Activated effector memory CD4-positive, alpha-beta T cell treated with Interleukin-2 at 50 U/mL for 16 hours (primary cell): ENCODE measurements at places on chromosomes 7 and 10.

DNA sequence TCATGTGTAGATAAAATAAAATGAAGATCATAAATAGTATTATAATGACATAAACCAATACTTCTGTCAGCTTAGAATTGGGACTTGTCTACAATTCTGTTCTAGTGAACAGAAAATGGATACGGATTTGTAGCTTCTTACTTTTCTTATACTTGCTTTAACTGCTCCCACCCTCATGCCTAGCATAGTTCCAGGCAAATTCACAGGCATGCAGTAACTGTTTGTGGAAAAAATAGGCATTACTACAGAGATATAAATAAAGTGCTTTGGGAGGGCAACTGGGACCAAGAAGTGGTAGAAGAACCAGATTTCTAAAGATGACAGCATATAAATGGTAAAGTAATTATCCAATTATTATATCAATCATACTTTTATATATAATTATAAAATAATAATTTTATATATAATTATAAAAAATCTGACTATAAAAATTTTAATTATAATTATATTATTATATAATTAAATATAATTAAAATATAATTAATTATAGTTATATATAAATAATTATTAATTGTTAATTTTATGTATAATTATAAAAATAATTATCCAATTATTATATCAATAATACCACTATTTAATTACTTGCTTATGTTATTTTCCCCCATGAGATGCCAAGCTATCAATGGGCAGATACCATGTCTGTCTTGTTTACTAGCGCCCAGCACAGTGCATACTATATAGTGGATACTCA lies 144.1 kb downstream of the NOC3L start:
- no peak for DNase-seq

DNA sequence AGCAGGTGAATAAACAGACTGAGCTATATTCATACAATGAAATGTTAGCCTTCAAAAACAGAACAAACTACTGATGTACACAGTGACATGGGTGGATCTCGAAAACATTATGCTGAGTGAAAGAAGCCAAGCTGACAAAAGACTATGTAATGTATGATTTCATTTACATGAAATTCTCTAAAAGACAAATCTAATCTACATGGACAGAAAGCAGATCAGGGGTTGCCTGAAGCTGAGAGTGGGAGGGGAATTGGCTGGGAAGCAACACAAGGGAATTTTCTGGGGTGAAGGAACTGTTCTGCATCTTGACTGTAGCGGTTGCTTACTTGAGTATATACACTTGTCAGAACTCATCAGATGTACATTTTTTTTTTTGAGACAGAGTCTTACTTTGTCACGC lies 121.7 kb upstream of the SVIL start:
- no peak for DNase-seq

DNA sequence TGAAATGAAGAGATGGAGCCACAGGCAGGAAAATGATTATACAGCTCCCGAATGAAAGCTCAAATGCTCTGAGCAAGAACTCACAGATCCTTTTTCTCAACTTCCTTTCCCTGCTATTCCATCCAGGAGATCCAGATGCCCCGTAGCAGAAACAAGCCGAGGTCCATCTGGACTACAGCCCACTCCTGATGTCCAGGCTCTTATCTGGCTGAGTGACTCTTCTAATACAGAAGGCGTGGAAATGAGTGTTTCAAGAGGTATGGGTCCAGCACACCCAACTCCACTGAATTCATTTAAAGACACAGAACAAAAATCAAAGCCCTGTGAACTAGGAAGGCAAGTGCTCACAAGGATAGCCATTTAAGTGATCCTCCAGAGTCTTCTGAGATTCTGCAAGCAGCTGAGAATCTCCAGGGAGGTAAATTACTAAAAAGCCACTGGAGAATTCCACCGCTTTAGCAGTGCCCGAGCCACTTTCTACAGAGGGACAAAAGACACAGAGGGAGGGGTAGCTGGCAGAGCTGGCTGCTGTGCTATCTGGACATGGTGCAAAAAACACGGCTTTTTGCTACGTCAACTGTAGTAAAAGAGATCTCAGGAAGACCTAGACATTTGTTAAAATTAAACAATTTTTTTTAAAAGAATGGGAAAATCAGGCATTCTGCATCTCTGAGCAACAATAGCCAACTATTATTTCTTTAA lies 24.5 kb downstream of the FAM171A1 start:
- DNase-seq = no peak

- DNase-seq = no peak
These were observed 17.4 kb upstream of the LIPN start for GRCh38 chr10:88742448-88742847.

- DNase-seq = no peak
These were observed 26.2 kb downstream of the ADAM22 start for GRCh38 chr7:87960239-87960638.

DNA sequence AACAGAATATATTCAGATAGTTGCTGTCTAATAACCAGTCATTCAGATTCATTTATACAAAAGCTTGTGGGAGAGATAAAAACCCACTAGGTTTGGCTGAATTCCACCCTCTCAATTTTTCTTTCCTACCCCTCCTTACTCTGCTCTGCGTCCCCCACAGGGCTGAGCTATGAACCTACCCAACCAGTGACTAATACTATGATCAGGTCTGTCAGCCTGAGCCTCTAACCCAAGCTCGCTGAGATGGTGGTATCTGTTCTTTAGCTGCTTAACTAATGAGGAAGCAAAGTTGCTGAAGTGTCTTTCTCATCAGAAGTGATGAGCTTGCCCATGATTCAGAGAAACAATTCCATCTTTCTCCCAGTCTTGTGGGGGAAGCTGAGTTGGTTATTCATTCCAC lies 248.7 kb upstream of the GPR26 start:
- DNase-seq = no peak

DNA sequence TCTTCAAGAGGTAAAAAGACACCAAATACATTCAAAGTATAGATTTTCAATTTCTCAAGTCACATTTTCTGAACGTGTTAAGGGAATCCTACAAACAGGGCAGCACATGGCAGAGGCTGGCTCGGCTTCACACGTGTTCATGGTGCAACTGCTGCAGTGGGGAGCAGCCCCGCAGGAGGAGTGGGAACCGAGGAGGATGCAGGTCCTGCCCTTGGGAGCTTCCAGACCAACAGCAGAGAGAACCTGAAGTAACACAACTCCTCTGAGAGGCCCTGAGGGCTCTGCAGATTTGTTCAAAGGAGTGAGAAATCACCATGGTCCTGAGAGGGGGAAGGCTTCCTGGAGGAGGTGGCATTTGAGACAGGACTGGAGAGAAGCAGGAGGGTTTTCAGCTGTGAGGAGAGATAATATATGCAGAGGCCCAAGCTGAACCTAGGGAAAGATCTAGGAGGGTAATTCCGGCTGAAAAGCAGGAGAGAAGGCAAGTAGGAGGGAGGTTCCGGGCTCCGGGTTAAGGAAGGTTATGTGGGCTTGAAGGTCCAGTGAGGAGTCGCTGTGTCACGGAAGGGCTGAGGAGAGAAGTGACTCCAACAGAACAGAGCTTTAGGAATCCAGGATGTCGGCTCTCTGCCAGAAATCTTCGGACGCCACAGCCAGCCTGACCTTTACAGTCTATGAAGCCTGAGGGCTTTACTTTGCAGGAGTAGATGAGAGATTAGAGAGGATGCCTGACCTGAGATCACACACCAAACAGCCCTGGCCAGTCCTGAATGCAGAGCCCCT lies 77.5 kb downstream of the GPR26 start:
- DNase-seq = no peak

DNA sequence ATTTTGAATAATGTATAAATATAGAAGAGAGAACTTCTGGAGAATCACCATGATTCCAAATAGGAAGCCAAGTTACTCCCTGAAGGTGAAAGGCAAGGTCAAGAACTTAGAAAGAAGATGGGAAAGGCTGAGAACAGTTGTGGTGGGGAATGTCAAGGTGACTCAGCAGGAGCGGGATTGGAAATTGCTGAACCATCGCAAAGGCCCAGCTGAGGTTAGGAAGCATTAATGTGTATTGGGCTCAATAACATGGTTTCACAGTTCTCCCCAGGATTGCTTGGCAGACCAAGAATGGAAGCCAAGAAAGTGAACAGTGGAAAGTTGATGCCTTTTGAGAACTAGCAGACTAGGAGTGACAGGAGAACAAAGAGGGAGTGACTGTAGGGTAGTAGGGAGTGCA lies 133.3 kb downstream of the VTI1A start:
- DNase-seq = no peak

GRCh38 chr10:126210051-126210651 lies 178.1 kb downstream of the ADAM12 start:
- DNase-seq = no peak

DNA sequence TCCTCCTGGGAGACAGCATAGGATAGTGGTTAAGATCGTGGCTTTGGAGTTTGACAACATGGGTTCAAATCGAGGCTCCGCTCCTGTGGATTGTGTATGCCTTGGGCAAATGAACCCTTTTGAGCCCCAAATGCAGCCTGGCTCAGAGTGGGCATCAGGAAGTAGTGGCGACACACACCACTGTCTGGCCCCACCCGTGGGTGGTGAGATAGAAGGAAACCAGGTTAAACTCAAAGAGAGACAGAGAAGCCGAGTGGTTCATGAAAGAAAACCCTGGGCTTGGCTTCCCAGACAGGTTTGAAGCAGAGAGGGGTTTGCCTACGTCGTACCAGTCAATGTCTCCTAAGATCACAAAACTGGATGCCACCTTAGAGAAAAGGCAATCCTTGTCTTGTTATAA lies 57.7 kb downstream of the PRTFDC1 start:
- DNase-seq = peak; percentile 33

GRCh38 chr10:30059209-30060107 lies at the start of gene JCAD:
Gene JCAD (minus strand): TSS chr10:30059586. CDS start chr10:30047812, 11,774 bp downstream.
- DNase-seq = no peak

- DNase-seq = no peak
These were observed 13.4 kb upstream of the PRF1 start for GRCh38 chr10:70615784-70616522.

- no peak for DNase-seq
These were observed 197.3 kb downstream of the MACC1 start for GRCh38 chr7:20019757-20020432.

GRCh38 chr10:91409069-91409868 lies 875 bp upstream of the HECTD2 start:
- DNase-seq = peak; percentile 44

- no peak for DNase-seq
These were observed 74.9 kb downstream of the BEND7 start for GRCh38 chr10:13453896-13454295.

GRCh38 chr7:6226194-6226799 lies 46.1 kb downstream of the CYTH3 start:
- DNase-seq = no peak

DNA sequence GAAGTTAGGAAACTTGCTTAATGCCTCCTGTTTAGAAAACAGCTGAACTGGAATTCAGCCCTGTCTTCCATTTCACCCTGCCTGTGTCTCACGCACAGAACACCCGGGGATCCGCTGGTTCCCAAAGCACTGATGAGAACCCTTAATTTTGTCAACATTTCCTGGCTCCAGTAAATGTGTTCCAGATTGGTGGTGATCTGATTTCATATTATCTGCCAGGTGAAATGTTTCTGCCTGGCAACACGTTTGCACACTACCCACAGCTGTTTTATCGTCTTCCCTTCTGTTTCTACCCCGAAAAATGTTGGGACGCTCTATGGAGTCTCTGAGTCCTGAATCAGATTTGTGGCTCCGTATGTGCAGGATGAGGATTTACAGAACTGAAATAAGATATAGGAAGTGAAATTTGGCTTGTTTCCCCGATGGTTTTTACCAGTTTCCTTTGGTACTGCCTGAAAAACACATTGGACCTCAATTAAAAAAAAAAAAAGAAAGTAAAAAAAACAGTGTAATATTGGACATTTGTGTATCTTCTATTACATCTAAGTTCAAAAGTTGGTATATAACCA lies 29.0 kb downstream of the MRC1 start:
- DNase-seq = no peak

GRCh38 chr7:133021196-133021595 lies 60.7 kb downstream of the CHCHD3 start:
- DNase-seq = no peak

GRCh38 chr10:123559823-123560092 lies 106.4 kb upstream of the GPR26 start:
- DNase-seq = no peak

GRCh38 chr7:32891043-32891799 lies at the start of gene KBTBD2:
Gene KBTBD2 (minus strand): TSS chr7:32891760. CDS start chr7:32879604, 12,156 bp downstream.
- peak; percentile 74 for DNase-seq

DNA sequence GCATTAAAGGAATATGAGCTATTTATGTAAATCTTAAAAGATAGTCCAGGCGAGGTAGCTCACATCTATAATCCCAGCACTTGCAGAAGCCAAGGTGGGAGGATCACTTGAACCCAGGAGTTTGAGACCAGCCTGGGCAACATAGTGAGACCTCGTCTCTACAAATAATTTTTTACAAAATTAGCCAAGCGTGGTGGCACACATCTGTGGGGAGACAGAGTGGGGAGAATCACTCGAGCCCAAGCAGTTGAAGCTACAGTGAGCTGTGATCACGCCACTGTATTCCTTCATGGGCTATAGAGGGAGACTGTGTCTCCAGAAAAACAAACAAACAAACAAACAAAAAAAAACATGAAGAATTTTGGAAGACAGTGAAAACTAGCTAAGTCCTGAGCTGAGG lies 28.4 kb downstream of the HERC4 start:
- no peak for DNase-seq

DNA sequence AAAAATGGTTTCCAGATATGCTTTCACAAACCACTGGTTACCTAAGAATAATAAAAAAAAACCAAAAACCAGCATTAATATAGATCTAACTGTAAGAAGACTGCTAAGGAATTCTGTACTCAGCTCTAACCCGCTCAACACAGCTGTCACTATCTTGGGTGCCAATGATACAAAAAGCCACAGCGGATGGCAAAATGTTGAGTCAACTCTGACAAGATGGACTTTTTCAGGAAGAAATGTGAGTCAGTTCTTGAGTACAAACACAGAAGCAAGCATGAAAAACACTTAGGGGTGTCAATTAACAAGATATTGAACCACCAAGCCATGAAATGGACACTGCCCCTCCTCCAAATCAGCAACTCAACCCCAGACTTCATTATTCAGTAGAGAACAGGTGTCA lies 55.0 kb downstream of the CTTNBP2 start:
- no peak for DNase-seq

GRCh38 chr10:3226960-3227744 lies 54.6 kb upstream of the PITRM1 start:
- DNase-seq = no peak

GRCh38 chr7:110529175-110529574 lies 561.8 kb upstream of the LRRN3 start:
- DNase-seq = no peak

GRCh38 chr10:76356557-76356956 lies 925.1 kb downstream of the LRMDA start:
- DNase-seq = no peak

DNA sequence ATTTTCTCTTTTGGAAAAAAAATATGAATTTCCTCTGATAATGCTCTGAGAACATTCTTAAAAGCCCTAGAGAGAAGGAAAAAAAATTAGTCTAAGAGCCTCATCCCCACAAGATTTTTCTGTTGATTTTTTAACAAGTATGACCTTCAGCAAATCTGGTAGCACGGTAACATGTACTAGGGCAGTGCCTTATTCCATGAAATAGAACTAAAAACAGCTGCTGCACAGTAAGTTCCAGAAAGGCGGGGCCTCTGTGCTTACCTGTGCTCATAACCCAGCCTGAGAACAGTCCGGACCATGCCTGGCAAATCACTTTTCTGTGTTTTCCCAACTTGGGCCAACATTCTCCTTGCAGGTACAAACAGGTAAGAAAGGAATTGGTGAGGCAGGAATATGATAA lies 519.1 kb upstream of the AKR1E2 start:
- DNase-seq = no peak
